ENCODE measurements at places on chromosomes 12 and 14. TPM values are rescaled to one million over a fixed set of nuclear protein-coding genes. Genes with fewer than 3 reads are reported as not detected.

DNA sequence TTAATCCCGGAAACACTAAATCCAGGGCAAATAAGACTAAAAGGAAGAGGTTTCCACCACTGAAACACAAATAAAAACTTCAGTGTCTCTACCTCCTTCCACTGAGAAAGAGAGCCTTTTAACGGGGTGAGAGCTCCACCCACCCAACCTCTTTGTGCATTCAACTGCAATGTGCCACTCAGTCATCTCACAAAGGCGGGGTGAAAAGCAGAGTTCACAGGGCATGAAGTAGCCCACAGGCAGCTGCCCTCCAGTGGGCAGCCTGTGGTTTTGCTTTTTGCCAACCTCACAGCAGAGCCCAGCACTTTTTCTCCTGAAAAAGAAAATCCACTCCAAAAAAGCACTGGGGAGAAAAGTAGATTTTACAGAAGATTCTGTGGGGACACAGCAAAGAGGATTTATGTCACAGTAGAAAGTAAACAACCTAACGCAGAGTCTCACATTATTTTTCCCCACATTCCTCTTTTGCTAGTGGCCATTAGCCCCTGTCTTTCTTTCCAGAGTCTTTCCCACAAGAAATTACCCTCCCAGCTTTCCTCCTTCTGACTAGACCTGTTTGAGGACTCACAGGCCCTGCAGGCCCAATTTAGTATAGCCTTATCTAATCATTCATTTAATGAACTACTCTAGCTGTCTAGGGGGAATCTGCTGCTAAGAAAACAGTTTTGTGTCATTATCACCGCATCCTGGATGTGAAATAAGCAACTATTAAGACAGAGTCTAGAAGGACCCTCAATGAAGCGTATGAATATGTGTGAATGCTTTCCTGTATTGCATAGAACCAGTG, 753.8 kb upstream of the FOXG1 start:
- no peak for DNase-seq

Gene SLC22A17
- total RNA-seq, result 1.7 TPM

Gene RPS6KL1
- not detected for total RNA-seq

GRCh38 chr12:116040402-116040801, 237.1 kb downstream of the MED13L start:
- no peak for DNase-seq

Gene TCL1B
- total RNA-seq, result not detected

DNA sequence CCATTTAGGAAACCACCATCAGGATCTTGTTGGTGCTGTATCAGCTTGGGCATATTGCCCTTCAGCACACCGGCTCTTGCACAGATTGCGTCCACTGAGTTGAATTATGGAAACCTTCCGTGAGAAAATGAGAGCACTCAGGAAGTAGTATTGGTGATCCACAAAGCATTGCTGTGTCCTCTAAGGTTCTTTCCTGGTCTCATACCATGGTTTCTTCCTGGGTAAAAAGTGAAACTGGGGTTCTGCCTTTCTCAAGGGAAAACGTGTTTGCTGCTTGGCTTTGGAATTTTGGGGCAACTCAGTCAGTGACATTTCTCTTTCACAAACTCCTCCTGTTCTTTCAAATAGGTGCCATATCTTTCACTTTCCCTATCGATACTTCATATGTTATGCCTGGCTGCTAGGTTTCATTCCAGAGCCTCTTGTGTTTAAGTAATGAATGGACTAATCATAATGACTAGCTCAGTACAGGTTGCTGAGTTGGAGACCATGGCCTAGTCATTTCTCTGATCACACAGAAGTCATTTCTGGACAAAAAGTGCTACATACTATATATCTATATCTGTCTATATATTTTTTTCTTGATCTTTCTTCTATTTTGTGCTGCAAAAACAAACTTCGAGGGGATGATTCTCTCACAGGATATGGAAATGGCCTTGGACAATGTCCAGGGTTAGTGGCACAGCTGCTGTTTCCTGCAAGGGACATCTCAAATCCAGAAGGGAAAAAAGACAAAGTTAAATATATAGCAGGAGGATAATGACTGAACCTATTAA, 423.4 kb downstream of the ZFP36L1 start:
- DNase-seq, result no peak

GRCh38 chr12:89437231-89437630, 84.9 kb upstream of the DUSP6 start:
- DNase-seq, result no peak

Gene STYK1
- total RNA-seq, result 5.9 TPM

Gene YLPM1
- total RNA-seq, result 13.4 TPM

- DNase-seq, result no peak
Measured at GRCh38 chr14:85564841-85565527, 35.0 kb downstream of the FLRT2 start.

Gene ADSS1
- 0.34 TPM for total RNA-seq

Gene STAB2
- total RNA-seq, result not detected

DNA sequence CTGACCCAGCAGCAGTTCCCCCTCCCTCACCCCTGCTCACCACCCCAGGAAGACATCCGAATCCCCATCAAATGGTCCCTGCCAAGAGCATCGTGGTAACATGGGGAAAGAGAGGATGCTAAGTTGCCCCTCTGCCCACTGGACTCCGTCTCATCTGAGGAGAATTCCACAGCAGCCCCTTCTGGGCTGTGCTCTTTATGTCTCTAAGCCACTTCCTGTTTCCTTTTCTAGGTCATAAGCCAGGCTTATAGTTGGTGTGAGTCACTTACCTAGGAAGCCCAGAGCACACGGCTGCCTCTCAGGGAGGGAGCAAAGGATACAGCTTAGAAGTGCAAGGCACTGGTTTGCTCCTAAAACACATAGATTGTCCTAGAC, 76.0 kb downstream of the VCPKMT start:
- peak; percentile 55 for DNase-seq

Gene GLT1D1
- not detected for total RNA-seq

- no peak for DNase-seq
Measured at GRCh38 chr12:62700091-62700880, 233.7 kb downstream of the MON2 start.

GRCh38 chr14:57981817-57982560, 116.1 kb upstream of the SLC35F4 start:
- no peak for DNase-seq

Gene B4GALNT3
- total RNA-seq, result not detected

GRCh38 chr12:15368812-15369211, 46.5 kb downstream of the PTPRO start:
- DNase-seq, result no peak

DNA sequence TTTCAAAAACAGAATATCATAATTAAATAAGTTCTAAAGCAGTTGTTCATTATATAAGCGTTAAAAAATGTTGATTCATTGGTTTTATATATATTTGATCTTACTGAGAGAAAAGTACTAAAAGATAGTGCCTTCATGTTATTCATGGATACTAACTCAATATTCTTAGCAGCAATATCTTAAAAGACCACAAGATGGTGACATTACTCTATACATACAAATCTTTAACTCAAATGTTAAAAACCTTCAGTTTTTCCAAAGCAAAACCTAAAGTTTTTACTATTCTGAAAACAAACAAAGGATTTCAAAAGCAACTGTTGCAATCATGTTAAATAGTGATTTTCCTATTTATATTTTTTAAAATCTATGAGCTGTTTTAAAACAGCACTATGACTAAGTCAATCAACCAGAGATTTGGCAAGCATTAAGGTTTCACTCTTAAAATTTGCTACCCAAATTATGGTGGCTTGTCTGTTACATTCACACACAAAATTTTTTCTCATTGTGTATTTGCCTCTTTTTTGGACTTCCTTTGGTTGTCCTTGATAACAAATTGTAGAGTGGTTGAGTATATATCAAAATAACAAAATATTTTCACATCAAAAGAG, 50.1 kb upstream of the RERGL start:
- no peak for DNase-seq

GRCh38 chr12:46553266-46553665, 180.7 kb upstream of the SLC38A2 start:
- DNase-seq, result no peak

- DNase-seq, result no peak
Measured at GRCh38 chr12:98922871-98923270, 277.8 kb downstream of the APAF1 start.

DNA sequence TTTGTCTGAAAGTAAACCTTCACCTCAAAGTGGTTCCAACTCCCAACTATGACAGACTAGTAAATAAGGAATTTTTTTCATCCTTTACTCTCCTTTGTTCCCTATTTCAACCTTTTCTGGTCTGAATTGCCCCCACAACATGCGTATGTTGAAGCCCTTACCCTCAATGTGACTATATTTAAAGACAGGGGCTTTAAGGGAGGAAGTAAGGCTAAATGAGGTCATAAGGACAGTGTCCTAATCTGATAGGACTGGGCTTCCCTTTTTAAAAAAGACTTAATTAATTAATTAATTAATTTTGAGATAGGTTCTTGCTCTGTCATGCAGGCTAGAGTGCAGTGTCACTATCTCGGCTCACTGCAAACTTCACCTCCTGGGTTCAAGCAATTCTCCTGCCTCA, 86.3 kb downstream of the VCPKMT start:
- DNase-seq, result no peak

DNA sequence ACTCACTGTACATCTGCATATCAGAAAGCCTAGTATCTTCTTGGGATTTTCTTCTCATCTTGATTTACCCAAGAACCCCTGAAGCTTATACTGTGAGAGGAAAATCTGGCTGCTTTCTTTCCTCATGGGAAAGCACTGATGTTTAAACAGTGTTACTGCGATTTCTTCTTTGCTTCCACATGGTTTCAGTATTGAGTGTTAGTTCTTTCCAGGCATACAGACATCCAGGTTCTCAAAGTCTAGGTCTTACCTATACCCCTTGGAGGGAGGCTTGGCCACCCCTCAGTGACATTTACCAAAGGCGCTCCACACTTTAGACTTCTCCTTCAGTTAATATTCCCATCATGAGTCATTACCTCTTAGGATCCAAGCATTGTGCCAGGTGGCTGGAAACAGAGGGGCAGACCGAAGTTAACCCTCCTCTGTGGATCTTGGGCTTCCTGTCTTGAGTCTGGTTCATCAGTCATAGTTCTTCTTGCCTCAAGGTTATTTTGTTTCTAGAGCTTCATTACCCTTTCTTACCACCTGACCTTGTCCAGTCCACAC, 79.1 kb downstream of the TMEM117 start:
- DNase-seq, result no peak

Gene ACYP1
- 29.5 TPM for total RNA-seq

- no peak for DNase-seq
Measured at GRCh38 chr12:106982229-106982628, 4.7 kb downstream of the MTERF2 start.

Gene OR6C70
- total RNA-seq, result not detected
